ENCODE measurements at places on chromosomes 12 and 14.
A peak's percentile ranks its signal among the peaks of the same experiment; 100 is the strongest.

GRCh38 chr12:52310622-52311284, 10.4 kb downstream of the KRT83 start:
- DNase-seq = peak; percentile 14

GRCh38 chr12:113194971-113195391, 9.5 kb downstream of the RITA1 start:
- DNase-seq = peak; percentile 32

GRCh38 chr12:4591180-4591687, 29.2 kb downstream of the DYRK4 start:
- no peak for DNase-seq

GRCh38 chr12:107684990-107685359, 624 bp upstream of the PWP1 start:
- no peak for DNase-seq

- DNase-seq = peak; percentile 11
Measured at GRCh38 chr12:49784756-49785409, 43.3 kb downstream of the NCKAP5L start.

DNA sequence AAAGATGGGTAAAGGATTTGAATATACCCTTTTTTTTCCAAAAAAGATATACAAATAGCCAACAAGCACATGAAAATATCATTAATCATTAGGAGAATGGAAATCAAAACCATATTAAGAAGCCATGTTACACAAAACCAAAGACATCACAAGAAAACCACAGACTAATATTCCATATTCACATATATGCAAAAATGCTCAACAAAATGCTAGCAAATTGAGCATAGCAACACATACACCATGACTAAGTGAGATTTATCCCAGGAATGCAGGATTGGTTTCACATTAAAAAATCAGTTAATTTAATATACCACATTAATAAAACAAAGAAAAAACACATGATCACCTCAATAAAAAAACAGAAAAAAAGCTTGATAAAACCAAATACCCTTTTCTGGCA, 84.7 kb upstream of the LMNTD1 start:
- DNase-seq = no peak

GRCh38 chr12:41334390-41334789, 146.3 kb downstream of the PDZRN4 start:
- no peak for DNase-seq

- no peak for DNase-seq
Measured at GRCh38 chr12:122238861-122239260, 13.0 kb upstream of the DIABLO start.

DNA sequence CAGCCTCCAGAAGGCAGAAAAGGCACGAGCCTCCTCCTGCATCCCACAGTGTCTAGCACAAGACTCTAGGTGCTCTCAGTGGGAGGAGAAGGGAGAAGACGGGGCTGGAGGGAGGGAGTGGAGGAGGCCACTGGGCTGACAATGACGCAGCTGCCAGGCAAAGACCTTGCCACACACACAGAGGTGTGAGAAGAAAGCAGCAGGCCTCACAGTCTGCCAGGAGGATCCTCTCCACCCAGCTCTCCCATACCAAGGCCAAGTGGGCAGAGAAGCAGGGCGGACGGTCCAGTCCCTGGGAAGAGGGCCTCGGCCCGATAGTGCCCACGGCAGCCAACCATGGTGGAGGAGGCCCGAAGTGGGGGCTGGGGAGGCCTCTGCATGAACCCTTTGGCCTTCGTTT, 78.9 kb downstream of the NCOR2 start:
- no peak for DNase-seq

DNA sequence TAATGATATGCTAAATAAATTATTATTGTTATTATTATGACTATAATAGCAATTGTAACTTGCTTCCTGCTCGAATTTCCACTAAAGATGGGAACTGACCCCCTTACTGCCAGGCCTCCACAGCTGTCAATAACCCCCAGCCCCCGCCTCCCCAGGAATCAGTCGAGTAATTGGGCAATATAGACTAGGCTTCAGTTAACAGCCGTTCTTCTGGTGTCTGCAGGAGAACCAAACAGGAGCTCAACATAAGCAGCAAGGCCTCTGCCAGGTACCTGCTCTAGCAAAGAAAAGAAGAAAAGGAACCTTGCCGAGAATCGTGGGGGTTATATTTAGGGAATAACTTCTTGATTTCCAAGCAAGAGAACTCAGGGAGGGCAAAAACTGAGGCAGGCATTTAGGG, 21.8 kb downstream of the HOXC4 start:
- no peak for DNase-seq

GRCh38 chr12:16605642-16606116, 283 bp downstream of the LMO3 start:
- no peak for DNase-seq

DNA sequence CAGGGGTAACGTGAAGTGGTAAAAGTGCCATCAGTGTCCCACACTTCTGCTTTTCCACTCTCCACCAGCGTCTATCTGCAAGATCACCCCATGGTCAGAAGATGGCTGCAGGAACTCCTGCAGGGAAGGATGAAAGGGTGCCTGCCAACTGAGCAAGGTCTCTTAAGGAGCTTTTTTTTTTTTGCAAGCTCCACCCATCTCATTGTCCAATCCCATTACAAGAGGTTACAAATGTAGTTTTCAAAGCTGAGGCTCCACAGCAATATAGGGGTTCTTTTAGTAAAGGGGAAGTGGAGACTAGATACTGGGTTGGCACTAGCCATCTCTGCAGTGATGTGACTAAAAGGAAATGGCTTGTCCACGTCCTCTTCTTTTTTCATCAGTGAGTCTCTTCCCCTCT, 5.9 kb upstream of the BHLHE41 start:
- DNase-seq = no peak

- no peak for DNase-seq
Measured at GRCh38 chr14:74637178-74637550, 25.1 kb upstream of the LTBP2 start.

- DNase-seq = no peak
Measured at GRCh38 chr12:40099423-40099853, 6.4 kb downstream of the SLC2A13 start.

- DNase-seq = peak; percentile 69
Measured at GRCh38 chr14:89284333-89285058, 132.5 kb downstream of the FOXN3 start.

DNA sequence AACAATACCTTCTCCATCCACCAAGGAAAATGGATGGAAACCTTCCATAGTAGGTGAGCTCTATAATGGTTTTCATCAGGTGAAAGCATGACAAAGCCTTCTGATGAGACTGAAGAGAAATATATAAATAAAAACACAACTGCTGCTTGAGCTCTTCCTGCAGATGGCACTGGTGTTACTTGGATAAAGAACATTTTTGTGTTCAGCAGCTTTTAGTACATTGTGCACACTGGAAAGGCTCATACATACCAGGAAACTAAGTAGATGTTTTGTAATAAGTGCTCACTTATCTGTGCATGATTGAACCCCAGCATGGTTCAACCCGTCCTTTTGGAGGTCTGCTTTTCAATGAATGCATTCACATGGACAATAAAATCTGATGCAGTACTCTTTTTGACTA, 357.3 kb upstream of the MIS18BP1 start:
- no peak for DNase-seq

DNA sequence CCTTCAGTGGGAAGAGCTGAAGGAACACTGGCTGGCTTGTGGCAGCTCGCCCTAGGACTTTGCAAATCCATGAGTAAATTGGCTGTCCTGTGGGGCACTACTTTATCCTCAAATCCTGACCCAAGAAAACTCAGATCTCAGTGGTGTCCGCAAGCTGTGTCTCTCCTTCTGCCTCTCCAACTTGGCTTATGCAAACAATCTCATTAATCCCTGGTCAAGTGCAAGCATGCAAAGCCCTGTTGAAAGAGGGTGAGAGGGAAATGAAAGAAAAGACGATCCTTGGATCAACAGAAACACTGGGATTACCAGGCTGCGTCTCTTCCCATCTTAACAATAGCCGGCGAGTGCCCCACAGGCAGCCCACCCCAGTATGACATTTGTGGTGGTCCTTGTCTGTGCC, 901.6 kb downstream of the BCL11B start:
- no peak for DNase-seq

GRCh38 chr14:45868863-45869262, 615.9 kb upstream of the MIS18BP1 start:
- no peak for DNase-seq

- DNase-seq = no peak
Measured at GRCh38 chr14:90608929-90609341, 207.3 kb downstream of the TTC7B start.

DNA sequence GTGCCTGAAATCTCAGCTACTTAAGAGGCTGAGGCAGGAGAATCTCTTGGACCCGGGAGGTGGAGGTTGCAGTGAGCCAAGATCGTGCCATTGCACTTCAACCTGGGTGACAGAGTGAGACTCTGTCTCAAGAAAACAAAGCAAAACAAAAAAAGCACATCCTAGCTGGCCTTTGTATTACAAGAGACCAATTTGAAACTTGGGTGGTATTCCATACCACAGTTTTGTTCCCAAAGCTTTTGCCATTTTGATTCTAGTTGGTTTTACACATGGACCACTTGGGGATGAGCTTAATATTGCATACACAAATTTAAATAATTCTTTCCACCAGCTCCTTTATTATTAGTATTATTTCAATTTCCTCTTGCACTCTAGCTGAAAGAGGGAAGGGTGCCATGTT, 276.9 kb upstream of the SLC16A7 start:
- DNase-seq = no peak

DNA sequence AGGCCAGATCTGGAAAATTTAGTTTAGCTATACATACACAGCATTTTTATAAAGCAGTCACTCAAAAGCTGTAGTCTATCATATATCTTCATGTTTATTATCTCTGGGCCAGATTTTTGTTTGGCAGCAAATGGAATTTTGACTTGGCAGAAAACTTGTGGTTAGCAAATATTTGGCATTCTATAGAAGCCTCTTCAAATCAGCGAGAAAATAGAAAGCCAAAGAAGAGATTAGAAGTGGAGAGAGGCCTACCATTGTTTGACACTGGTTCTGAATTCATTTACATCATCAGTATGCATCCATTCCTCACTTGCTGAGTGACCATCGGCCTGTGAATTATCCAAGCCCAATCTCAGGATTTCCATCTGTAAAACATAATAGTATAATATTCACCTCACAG, 1077.6 kb downstream of the GALC start:
- no peak for DNase-seq

DNA sequence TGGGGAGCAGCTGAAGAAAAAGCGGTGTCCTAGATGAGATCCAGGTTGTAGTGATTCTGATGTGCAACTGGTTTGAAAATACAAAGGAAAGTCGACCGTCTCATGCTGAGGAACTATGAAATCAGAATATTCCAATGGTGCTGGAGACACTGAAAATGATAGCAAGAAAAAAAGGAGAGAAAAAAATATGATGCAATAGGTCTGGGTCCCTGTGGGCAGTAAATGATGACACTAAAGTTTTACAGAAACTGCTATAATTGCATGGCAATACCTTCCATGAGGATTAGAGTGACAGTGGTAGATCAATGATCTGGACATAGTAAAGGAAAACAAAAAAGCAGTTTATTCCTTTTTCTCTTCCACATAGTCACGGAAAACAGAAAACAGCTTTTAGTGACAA, 2.3 kb downstream of the PYM1 start:
- no peak for DNase-seq

- no peak for DNase-seq
Measured at GRCh38 chr14:75328558-75329155, 50.0 kb downstream of the FOS start.

DNA sequence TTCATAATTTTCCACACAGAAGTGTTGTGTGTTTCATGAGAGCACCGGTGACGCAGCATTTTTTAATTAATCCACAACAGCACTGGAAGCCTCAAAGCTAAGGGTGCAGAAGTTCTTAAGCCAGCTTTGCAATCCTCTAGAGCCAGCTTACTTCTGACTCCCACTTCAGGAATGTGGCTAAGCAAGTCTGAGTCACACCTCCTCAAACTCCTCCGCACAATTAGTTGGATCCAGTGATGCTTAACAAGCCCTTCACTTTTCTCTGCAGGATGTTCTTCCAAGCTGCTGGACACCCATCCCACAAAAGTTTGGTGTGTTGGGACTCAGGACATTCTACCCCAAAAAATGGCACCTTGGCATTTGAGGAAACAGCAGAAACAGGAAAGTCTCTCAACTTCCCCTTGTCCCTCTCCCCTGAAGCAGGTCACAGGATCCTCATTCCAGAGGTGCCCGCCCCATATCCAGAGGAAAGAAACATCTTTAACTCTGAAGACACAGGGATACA, 210.0 kb downstream of the PPM1H start:
- peak; percentile 96 for DNase-seq

DNA sequence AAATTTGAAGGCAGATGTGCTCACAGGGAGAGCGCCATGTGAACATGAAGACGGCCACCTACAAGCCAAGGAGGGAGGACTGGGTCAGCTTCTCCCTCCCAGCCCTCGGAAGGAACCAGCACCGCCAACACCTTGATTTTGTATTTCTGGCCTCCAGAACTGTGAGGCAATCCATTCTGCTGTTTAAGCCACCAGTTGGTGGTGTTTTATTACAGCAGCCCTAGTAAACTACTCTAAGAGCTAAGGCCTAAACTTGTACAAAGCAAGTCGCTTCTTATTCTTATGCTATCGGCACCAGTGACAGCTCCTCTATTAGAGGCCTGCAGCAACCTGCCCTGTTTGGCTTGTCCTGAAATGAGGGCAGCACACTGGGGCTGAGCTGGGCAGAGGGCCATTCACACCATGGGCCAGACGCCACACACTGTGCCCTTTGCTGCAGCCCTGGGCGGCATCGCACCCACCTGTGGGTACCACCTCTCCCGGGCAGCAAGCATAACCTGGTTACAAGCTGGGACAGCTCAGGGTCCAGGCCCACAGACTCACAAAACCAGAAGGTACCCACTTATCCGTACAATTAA, 62.7 kb downstream of the NOS1 start:
- no peak for DNase-seq

GRCh38 chr14:28157289-28157869, 609.2 kb upstream of the FOXG1 start:
- no peak for DNase-seq

DNA sequence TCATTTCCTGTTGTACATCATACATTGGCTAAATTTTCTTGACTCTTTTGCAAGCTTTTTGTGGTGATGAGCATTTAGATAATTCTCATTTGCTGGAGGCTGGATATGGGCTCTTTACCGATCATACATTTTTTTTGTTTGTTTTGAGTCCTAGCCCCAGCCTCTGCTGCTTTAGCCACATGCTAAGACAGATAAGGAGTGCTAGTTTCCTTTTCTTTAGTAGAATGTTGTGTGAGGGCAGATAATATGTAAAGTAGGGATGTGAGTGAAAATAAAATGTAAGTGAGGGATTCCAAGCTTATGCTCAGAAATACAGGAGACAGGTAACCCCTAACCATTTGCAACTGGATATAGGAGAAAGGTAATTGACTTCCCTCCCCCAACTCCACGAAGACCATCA, 405.7 kb downstream of the TRHDE start:
- DNase-seq = no peak

- no peak for DNase-seq
Measured at GRCh38 chr14:103856607-103857006, 9.2 kb upstream of the PPP1R13B start.

GRCh38 chr12:95674163-95674562, 116.4 kb downstream of the NTN4 start:
- no peak for DNase-seq

Data from GM04503 (cell line).